CD4-positive, alpha-beta T cell treated with Interleukin-21 for 1 hour (primary cell): ENCODE measurements at places on chromosomes 13 and 19.

GRCh38 chr19:14135985-14136508, 342 bp downstream of the ASF1B start:
- DNase-seq = no peak

- DNase-seq = no peak
These were observed 741.0 kb downstream of the UQCRFS1 start for GRCh38 chr19:28471731-28472510.

GRCh38 chr13:49627831-49628652, at the start of gene ARL11:
ARL11 (plus strand) TSS chr13:49628507; CDS start chr13:49630448, 1,941 bp downstream.
- peak; percentile 34 for DNase-seq

- peak; percentile 68 for DNase-seq
These were observed 7.7 kb downstream of the PGLYRP1 start for GRCh38 chr19:46014941-46015686.

DNA sequence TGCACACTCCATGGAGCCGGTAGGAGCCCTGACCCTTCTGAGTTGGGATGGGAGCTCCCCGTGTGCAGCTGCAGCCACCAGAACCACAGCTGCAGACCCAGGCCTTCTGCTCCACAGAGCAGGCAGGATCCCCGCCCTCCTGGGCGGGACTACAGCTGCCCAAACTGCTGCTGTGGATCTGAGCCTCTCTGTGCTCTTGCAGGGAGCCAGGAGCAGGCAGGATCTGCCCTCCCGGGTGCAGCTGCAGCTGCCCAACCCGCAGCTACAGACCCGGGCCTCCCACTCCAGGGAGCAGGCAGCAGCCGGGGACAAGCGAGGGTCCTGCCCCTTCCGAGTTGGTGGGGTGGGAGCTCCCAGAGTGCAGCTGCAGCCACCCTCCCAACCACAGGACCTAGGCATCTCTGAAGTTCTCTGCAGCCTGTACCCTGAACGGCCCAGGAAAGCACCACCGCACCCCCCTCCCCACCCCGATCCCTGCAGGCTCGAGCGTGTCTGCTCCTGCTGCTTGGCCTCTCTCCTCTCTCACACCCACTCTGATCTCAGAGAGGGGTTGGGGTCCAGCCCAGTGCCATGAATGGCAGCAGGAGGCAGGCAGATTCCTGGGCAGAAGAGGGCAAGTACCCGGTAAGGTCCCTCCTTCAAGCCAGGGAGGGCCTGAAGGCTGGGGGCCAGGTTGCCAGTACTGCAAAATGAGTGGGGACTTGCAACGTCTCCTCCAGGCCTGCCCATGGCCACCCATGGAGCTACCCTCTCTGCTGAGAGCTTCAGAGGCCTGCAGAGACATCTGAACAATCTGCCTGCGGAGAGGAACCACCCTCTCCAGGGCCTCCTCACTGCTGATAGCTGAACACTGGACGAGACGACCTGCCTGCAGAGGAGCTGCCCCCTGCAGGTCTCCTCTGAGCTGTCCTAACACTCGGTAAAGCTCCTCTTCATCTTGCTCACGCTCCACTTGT, 16.4 kb upstream of the EMP3 start:
- no peak for DNase-seq

GRCh38 chr13:51240178-51240577, 18.0 kb downstream of the FAM124A start:
- DNase-seq = no peak

GRCh38 chr13:49841964-49842363, 49.5 kb upstream of the KPNA3 start:
- DNase-seq = no peak

- no peak for DNase-seq
These were observed 184.7 kb downstream of the COG6 start for GRCh38 chr13:39840201-39840600.

GRCh38 chr13:44726214-44726613, 150.1 kb upstream of the TSC22D1 start:
- DNase-seq = no peak

DNA sequence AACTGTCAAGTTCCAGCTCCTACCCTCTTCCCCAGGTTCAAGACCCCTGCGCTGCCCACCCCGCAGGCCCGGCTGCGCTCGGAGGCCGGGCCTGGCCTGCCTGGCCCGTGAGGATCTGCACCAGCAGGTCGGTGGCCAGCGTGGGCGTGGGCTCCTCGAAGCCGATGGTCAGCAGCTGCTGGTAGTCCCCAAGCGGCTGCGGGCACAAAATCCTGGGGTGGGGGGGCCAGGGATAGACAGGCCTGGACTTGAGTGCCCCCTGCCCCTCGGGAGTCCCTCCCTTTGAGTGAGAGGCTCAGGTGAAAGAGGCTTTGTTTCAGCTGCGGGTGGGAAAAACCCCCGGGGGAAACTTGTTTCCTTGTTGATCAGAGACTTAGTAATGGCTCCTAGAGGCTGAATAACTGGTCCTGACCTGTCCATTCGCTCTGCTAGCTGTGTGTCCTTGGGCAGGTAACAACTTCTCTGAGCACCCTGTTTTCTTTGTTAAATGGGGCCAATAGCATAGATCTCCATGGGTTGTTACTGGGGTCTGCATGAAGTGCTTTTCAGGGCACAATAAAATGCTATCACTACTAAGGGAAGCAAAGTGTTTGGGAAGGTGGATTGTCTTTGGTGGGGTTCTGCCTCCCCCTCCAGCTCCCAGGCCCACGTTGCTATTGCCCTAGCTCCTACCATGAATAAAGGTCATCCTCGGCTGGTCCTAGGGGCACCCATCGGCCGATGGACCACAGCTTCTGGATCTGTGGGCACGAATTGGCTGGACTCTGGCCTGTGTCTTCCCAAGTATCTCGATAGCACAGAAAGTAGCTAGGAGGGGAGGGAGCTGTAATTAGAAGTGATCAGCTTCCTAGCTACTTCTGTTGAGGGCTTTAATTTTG, 3.5 kb downstream of the C19orf67 start:
- DNase-seq = peak; percentile 60

GRCh38 chr13:53411463-53411862, 382.9 kb downstream of the OLFM4 start:
- no peak for DNase-seq
